ENCODE measurements at places on chromosomes 4 and X. TPM values are rescaled to one million over a fixed set of nuclear protein-coding genes. Genes with fewer than 3 reads are reported as not detected.

DNA sequence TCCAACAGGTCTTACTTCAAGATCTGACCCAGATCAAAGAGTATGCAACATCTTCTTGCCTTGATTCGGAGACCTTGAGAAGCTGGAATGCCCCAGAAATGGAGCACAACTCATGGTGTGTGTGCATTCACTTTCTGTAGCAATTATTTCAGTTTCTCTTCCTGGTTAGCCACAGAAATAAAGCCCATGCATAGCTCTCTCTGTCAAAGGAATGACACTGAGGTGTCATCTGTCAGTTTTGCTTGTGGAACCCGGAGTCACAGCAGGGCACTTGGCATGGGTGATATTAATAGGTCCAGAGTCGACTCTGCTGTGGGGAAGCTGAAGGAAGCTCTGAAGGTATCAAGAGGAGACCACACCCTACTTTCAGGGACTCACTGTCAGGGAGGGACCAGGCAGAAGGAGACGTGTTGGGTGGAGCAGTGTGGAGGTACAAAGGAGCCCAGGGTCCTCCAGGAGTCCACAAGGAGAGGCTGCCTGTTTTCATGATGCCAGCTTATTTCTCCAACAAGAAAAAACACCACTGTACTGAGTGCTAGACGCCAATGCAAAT is 10.7 kb downstream of the CLNK start:
- H3K27ac ChIP-seq = no peak overlapping the region
- H3K4me3 ChIP-seq = no peak overlapping the region
- no peaks in the 10 kb centered on the region for H3K4me1 ChIP-seq
- no peaks in the 10 kb centered on the region for H3K27me3 ChIP-seq

Gene CLDN2
- total RNA-seq = 0.11 TPM

GRCh38 chr4:136103616-136104015 is 1428.7 kb downstream of the PCDH18 start:
- no peaks in the 10 kb centered on the region for H3K36me3 ChIP-seq
- H3K4me1 ChIP-seq = no peaks in the 10 kb centered on the region
- no peak overlapping the region for H3K4me3 ChIP-seq
- DNase-seq = no peak

- H3K27me3 ChIP-seq = no peaks in the 10 kb centered on the region
- no peak for DNase-seq
- H3K36me3 ChIP-seq = no peaks in the 10 kb centered on the region
- H3K4me1 ChIP-seq = no peaks in the 10 kb centered on the region
- H3K4me3 ChIP-seq = no peak overlapping the region
Observed at GRCh38 chrX:21376636-21377035, 2.4 kb downstream of the CNKSR2 start.

Gene WAS
- 3.2 TPM for total RNA-seq

- H3K27ac ChIP-seq = no peak overlapping the region
- no peaks in the 10 kb centered on the region for H3K4me1 ChIP-seq
- no peaks in the 10 kb centered on the region for H3K27me3 ChIP-seq
- H3K36me3 ChIP-seq = no peaks in the 10 kb centered on the region
- DNase-seq = no peak
Observed at GRCh38 chrX:19303256-19303880, 40.4 kb upstream of the PDHA1 start.

DNA sequence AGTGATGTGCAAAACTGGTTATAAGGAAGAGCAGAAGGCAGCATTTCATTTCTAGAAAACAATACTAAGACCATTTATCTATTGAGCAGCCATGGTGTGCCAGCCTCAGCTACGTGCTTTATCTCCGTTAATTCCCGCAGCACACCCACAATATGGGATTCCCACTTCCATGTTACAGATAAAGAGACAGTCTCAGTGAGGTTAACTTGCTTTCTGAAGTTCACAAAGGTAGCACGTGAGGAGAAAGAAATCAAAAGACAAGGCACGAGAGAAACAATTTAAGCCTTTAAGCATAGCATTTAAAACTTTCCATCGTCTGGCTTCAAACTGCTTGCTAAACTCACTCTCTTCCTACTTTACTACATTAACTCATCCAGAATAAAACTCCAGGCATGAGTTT is 8.0 kb upstream of the RPL34 start:
- H3K27ac ChIP-seq = no peak overlapping the region
- no peaks in the 10 kb centered on the region for H3K27me3 ChIP-seq
- H3K4me3 ChIP-seq = no peak overlapping the region
- H3K4me1 ChIP-seq = no peaks in the 10 kb centered on the region
- H3K36me3 ChIP-seq = no peaks in the 10 kb centered on the region
- no peak for DNase-seq

DNA sequence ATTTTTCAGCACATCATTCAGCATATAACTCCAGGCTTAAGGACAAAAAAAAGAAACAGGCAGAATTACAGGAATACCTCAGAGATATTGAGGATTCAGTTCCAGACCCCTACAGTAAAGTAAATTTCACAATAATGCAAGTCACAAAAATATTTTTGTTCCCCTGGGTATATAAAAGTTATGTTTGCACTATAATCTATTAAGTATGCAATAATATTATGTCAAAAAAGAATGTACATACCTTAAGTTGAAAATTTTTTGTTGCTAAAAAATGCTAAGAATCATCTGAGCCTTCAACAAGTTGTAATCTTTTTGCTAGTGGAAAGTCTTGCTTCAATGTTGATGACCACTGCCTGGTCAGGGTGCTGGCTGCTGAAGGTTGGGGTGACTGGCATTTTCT is 2532.5 kb downstream of the ARAP2 start:
- no peaks in the 10 kb centered on the region for H3K36me3 ChIP-seq
- no peaks in the 10 kb centered on the region for H3K27me3 ChIP-seq
- H3K4me1 ChIP-seq = no peaks in the 10 kb centered on the region
- H3K4me3 ChIP-seq = no peak overlapping the region

DNA sequence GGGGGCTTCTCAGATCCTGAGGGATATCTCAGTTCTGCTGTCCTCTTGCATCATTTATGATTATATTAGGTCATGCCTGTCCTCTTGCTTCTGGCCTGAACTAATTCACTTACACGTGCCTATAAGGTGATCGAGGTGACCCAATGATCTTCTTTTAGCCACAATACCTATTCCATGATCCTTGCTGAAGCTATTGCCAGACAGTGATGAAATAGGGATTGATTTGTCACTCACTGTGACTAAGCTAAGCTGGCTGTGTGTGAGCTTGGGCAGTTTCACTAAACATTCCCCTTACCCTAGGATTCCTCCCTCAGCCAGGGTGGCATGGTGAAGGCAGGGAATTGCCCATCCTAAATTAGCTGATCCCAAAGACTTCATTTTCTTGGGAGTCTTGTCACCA is 19.0 kb downstream of the HADH start:
- H3K27me3 ChIP-seq = no peaks in the 10 kb centered on the region
- H3K4me3 ChIP-seq = no peak overlapping the region
- H3K36me3 ChIP-seq = peaks cover 14% of the 10 kb centered on the region
- no peak overlapping the region for H3K27ac ChIP-seq
- no peak for DNase-seq

Gene AKAP4
- total RNA-seq = not detected

- no peak overlapping the region for H3K27ac ChIP-seq
- DNase-seq = no peak
- H3K36me3 ChIP-seq = no peaks in the 10 kb centered on the region
- H3K27me3 ChIP-seq = no peaks in the 10 kb centered on the region
- H3K4me1 ChIP-seq = no peaks in the 10 kb centered on the region
Observed at GRCh38 chr4:138659037-138659811, 356.4 kb upstream of the NOCT start.

GRCh38 chrX:47230136-47230868 is 2.5 kb upstream of the USP11 start:
- H3K4me3 ChIP-seq = no peak overlapping the region
- H3K27me3 ChIP-seq = no peaks in the 10 kb centered on the region
- H3K4me1 ChIP-seq = peaks cover 8% of the 10 kb centered on the region
